Activated naive CD4-positive, alpha-beta T cell (primary cell): ENCODE measurements at places on chromosomes 7 and 10.

- DNase-seq: no peak
Measured at GRCh38 chr10:89248990-89249389, 2.6 kb downstream of the LIPA start.

GRCh38 chr7:158018971-158019645 is 568.5 kb downstream of the PTPRN2 start:
- no peak for DNase-seq

DNA sequence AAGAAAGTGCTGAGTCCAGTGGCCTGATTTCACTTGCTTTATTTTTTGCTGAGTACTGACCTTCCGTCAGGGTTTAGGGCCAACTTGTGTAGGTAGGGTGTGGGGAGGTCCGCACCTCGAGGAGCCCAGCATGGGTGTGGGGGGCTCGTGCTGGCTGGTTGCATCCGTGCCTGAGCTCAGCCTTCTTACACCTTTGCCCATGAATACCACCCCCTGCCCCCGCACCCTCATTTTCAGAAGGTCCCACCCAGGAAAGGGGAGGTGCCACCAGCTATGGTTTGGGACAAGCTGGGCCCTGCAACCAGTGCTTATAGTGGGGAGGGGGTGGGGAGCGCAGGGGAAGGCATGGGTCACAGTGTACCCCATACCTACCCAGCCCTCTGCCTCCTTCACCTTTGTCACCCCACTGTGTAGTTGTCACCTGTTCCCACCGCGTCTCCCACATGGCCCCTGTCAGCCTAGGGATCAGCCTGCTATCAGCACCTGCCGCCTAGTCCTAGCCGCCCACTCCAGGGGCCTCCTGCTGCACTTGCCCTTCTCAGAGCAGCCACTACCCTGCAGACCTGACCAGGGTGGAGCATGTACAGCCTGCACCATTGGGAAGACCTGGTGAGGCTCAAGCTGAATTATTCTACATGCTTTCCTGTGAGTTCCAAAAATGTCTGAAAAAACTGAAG is 146.2 kb upstream of the RET start:
- no peak for DNase-seq

GRCh38 chr7:148489678-148490077 is 100.9 kb upstream of the C7orf33 start:
- no peak for DNase-seq

DNA sequence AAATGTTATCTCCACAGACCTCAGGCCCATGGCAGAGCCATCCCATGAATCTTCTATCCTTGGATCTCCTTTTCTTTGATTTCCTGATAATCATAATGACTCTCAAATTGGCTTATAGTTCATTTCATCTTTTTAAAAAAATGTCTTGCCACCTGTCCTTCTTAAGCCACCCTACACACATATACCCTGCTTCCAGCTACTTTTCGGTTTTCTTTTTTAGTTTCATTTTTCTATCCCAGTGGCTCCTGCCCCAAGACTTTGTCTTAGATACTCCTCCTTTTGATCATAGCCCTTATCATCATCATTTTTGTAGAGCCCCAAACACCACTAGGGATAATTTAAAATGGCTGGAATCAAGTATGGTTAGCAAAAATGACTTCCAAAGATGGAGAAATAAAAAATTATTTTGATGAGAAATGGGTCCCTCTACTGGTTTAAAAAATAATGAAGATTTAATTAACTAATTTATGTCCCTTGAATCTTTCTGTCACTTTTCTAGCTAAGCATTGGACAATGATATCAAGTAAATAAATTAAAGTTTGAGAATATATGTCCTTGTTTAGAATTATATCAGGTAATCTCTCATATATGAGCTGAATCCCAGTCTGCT is 277.3 kb upstream of the SEMA3D start:
- no peak for DNase-seq

DNA sequence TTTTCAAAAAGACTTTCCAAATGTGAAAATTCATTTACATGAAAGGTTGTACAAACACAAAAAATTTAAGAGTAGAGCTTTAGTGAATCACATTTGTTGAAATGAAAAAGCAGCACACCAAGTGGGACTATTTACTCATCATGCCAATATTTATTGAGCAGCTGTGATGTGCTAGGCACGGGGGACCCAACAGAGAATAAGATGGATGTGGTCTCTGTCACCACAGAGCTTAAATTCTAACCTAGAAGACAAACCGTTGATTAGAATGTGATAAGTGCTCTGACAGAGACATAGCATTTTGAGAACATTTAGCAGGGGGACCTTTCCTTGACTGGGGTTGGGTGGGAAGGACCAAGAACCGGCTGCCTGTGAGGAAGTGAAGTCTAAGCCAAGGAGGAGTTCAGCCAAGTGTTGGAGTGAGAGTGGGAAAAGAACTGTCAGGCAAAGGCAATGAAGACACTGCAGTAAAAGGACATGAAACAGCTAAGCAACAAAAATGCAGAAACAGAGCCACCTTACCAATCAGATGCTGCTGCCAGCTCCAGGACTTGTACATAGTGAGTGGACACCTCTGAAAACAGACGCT is 19.1 kb downstream of the ADAM12 start:
- DNase-seq: no peak

DNA sequence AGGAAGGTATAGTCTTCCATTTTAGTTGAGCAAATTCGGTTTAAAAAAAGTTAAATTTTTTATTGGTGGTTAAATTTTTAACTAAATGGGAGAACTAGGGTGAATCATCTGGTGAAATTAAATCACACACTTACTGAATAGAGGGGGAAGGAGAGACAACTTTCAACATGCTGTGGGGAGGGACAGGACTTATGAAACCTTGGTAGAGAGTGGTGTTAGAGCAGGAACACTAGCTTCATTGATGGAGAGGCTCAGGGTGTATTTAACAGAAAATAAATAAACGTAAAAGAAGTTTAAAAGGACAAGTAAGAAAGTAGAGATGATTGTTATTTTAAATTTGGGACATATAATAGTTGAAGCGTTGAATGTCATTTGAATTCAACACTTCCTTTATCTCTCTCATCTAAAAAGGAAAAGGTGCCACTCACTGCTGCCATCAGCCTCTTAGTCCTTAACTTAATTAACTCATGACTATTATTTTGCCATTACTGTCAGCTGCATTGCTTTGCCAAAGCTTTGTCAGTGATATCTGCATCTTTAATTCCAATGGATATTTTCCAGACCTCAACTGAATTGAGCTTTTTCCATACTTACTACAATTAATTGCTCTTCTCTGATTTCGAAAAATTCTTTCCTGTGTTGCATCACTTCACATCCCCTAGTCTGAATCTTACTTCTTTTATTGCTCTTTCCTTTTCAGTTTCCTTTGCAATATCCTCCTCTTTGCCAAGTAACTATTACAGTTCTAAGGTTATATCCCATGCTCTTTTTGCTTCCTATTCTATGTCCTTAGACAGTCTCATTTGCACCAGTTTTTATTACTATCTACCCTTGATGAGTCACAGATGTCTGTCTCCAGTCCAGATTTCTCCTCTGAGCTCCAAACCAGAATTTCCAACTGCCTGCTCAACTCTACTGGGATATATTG is 71.7 kb downstream of the GNAT3 start:
- no peak for DNase-seq

DNA sequence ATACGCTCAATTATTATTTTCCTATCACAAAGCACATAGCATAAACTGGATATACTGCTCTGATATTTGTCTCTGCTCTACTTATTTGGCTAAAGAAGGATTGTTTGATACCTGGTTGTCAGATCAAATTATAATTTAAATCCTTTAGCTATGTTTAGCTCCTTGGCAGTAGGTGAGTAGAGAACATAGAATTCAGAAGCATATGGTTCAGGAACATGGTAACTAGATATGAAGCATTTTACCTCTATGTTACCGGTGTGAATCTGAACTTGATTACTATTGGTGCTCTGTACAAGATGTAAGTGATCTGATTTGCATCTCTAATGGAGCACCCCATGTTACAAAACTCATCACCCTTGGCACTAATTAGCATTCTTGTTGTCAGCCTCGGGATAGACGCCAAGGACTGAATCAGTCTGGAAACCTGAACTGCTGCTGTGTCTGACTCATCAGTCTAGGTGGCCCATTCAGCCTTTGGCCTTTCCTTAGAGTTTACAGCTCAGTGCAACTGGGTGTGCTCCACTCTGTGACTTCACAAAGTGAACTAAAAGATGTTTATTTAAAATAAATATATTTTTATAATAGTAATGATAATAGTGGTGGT is 12.3 kb upstream of the MYPN start:
- DNase-seq: no peak

DNA sequence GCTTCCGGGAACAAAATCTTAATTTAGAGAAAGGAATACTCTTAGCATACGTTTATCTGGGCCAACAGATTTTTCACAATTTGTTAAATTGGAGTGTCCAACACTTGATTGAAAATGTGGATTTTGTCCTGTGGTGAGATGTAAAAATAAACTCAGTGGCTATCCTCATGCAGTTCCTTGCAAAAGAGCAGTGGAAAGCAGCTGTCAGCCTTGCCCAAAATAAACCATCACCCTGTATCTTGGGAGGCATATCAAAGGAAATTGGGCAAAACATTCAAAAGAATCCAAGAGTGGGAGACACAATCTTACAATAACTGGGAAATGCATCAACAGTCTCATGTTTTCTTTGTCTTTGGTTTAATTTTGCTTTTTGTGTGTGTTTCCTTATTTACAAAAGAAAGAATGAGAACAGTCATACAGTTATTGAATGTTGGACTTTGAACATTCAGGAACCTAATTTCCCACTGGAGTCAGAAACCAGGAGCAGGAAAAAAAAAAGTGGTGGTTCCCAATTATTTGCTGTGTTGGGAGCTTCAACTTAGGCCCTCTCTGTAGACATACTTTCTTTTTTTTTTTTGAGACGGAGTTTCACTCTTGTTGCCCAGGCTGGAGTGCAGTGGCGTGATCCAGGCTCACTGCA is 44.4 kb upstream of the DGKI start:
- no peak for DNase-seq

DNA sequence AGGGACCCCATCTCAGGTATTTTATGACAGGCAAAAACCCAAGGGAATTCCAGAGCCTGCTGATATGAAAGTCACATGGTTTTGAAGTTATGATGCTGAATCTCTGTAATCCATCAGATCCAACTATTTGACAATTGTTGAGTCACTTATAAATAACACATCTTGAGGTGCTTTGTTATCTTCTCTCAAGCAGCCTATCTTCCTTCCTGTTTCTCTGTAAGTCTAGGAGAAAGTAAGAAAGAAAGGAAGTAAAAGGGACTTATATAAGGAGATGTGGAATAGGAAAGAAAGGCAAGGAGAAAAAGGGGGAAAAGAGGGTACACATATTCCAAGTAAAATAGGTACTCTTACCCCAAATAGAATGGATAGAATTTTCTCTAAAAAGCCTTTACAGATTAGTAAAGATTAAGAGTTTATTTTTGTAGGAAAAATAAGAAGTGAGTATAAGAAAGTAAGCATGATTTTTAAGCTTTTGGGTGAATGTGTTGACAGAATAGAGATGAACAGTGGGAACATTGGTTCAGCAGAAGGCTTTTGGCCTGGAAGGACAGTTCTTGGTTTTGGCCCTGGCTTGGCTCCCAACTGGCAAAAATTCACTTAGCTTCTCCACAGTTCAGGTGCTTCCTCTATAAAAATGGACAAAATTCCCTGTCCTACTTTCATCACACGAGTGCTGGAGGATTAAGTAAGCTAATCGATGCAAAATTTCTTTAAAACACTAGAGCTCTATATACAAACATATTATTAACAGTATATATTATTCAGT is 39.6 kb upstream of the ANK3 start:
- no peak for DNase-seq

DNA sequence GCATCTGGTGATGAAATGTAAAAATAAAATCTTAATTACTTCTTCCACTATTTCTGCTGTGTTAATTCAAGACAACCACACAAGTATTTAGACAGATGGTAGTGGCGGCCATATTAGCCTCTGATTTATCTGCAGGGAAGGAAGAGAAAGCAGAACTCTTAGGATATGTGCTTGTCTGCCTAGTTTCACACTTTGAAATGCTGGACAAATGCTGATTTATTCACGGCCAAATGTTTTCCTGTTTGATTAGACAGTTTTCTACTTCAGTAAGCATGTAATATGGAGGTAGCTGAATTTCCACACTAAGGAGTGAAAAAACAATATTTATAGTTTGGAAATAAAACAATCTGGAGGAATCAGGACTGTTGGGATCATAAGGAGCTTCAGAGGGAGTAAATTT is 158.1 kb downstream of the AGMO start:
- DNase-seq: no peak

DNA sequence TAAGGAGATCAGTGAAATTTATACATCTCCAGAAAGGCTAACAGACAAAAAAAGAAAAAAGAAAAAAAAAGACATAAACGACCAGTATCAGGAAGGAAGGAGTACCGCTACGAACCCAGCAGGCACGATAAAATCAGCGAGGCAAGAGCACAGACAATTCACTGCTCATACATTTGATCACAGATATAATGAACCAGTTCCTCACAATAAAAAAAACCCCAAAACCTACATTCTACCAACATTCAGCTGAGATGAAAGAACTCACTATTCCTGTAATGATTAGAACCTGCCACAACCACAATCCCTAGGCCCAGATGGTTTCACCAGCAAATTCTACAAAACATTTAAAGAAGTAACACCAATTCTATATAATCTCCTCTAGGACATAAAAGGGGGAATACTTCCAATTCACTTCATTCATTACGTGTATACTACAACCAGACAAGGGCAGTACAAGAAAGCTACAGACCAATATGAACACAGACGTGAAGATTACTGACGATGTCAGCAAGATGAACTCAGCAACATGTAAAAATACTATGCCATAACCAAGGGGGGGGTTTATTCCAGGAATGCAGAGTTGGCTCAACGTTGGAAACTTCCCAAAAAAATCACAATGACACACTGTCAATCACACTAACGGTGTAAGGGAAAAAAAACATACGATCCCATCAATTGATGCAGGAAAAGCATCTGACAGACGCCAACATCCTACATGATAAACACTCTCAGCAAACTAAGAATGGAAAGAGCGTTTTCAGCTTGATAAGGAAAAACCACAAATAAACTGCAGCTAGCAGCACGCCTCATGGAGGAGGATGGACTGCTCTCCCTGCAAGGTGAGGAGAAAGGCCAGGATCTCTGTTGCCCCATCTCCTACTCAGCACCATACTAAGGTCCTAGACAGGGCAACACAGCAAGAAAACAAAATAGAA is 256.2 kb downstream of the ELFN1 start:
- no peak for DNase-seq

DNA sequence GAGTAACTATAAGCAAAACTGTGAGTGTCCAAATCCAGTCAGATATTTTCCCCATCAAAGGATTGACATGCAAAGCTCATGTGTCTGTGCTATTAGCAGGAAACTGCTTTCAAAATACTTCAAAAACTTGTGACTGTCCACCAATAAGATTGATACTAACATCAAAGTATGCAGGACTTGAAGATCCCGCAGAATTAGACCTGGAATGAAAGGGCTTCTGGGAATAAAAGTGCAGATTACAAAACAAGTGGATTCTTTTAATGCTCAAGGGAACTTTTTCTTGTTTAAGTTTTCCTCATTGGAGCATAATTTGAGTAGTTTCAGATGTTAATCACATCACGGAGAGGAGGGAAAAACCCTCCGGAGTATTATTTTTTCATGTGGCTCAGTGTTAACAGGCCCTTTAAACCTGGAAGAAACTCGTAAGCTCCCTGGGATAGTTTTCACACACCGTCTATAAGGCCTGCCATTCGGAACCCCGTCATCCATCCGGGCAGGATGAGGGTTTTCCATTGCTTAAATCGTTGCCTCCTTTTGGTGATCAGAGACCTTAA is 33.9 kb upstream of the MKX start:
- no peak for DNase-seq

GRCh38 chr7:43308913-43309705 is 196.7 kb downstream of the HECW1 start:
- no peak for DNase-seq

GRCh38 chr10:559767-560047 is 129.8 kb downstream of the DIP2C start:
- DNase-seq: no peak
